Thymus (tissue), 14 donors: ENCODE measurements at places on chromosomes 11 and 22.
A peak's percentile ranks its signal among the peaks of the same experiment; 100 is the strongest.

DNA sequence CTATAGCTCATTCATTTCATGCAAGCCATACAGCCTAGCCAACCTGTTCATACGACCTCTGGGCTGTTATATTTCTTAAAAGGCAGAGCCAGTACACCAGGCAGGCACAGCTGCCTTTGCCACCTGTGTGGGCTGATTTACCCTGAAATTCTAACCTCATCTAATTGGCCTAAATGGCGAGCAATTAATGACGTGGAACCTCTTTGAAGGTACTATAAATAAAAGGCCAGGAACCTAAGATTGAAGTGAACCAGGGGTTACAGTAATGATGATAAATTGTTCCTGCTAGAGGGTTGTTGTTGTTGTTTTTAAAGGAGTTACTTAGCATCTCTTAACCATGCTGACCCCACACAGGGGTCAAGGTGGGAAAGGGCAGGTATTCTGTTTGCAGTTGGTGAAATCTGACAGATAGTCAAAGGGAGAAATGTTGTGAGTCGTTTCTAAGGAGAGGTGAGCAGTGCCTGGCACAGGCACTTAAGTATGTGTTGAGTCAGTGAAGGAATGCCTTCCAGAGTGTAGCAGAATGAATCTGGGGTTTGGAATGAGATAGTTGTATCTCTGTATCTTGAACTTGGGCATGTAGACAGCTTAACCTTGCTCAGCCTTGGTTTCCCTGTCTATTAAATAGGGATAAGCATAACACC lies 213.5 kb upstream of the NAV2 start:
- no peak for DNase-seq
- no peak overlapping the region for H3K27ac ChIP-seq
- H3K4me1 ChIP-seq = no peaks in the 10 kb centered on the region
- no peaks in the 10 kb centered on the region for H3K27me3 ChIP-seq
- H3K4me3 ChIP-seq = no peak overlapping the region

GRCh38 chr11:132590554-132590953 lies 941.7 kb downstream of the OPCML start:
- H3K27me3 ChIP-seq = no peaks in the 10 kb centered on the region
- H3K4me3 ChIP-seq = no peak overlapping the region
- no peak overlapping the region for H3K27ac ChIP-seq
- no peak for DNase-seq
- H3K36me3 ChIP-seq = no peaks in the 10 kb centered on the region
- H3K4me1 ChIP-seq = no peaks in the 10 kb centered on the region

- H3K4me1 ChIP-seq = no peaks in the 10 kb centered on the region
- no peak overlapping the region for H3K27ac ChIP-seq
- no peak overlapping the region for H3K4me3 ChIP-seq
- no peak for DNase-seq
- no peaks in the 10 kb centered on the region for H3K36me3 ChIP-seq
- H3K27me3 ChIP-seq = no peaks in the 10 kb centered on the region
These were observed 37.1 kb downstream of the SVIP start for GRCh38 chr11:22792497-22792896.

DNA sequence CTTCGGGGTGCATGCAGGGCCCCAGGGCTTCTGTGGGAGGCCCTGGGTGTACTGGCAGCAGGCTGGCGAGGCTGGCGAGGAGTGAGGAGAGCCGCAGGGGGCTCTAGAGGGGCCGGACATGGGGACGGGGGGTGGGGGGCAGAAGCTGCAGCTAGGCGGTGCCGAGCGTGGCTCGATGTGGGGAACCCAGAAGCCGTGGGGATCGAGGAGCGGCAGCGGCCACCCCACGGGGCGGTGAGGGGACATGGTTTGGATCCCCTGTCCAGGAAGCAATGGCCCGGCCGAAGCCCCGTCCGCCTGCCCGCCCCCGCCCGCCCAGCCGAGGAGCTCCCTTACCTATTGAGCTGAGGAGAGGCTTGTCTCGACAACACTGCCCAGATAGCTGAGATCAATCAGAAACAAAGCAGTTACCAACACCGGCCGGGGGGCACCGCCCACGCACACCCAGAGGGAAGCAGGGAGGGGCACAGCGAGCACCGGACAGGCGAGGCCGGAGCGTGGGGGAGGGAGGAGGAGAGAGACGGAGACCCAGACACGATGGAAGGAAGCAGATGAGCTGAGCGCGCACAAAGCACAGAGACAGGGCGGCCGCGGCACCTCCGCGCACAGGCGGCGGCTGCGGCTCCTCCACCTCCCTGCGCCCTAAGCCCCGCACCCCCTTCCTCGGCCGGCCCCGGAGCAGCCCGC lies 38.7 kb downstream of the IGSF9B start:
- H3K27ac ChIP-seq = no peak overlapping the region
- H3K4me3 ChIP-seq = no peak overlapping the region
- H3K27me3 ChIP-seq = peaks cover 57% of the 10 kb centered on the region
- H3K4me1 ChIP-seq = no peaks in the 10 kb centered on the region
- DNase-seq = no peak

GRCh38 chr11:29255401-29255800 lies 761.4 kb downstream of the KCNA4 start:
- no peaks in the 10 kb centered on the region for H3K36me3 ChIP-seq
- DNase-seq = no peak
- no peak overlapping the region for H3K27ac ChIP-seq
- no peaks in the 10 kb centered on the region for H3K4me1 ChIP-seq
- no peak overlapping the region for H3K4me3 ChIP-seq
- no peaks in the 10 kb centered on the region for H3K27me3 ChIP-seq

DNA sequence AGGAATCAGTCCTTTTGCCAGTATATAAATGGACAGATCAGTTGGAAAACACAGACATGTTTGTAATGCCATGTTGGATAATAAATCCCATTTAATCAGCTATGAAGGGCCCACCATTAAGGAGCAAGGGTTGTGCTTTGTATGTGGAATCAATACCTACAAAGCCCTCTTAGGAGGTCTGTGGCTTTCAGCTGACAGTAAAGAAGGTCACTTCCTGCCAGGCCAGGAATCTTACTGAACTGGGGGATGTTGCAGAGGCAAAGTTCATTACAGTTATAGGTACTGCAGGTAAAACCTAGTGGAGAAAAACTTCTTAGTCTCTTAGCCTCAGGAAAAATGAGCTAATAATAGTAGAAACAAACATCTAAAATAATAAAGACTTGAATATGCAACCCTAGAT lies 129.5 kb downstream of the FAM76B start:
- no peak overlapping the region for H3K27ac ChIP-seq
- H3K27me3 ChIP-seq = no peaks in the 10 kb centered on the region
- no peak for DNase-seq

DNA sequence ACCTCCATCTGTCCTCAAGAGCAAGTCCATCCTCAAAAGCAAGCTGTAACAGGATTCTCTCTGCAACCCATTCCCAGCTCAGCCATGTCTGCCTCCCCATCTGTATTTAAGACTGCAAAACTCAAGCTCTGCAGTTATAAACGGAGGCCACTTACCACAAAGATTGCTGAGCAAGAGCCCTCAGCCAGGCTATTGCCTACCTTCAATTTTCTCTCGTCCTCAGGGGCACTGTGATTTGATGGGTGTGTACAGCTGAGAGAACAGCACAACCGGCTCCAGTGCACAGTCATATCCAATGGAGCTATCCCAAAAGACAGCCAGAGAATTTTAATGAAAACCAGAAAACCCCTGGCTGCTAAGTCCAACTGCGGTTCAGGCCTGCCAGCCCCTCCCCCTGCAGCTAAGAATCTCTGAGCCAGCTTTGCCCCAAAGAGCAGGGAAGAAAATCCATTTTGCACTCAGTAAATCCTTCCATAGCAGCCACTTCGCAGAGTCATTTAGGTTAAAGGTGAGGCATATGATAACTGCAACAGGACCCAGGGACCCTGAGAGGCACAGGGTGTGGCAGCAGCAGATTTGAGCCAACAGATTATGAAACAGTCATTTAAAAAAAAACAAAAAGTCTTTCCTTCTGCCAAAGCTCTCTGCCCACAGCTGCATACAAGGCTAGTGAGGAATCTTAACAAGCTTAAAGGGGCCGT lies 37.6 kb downstream of the RAB30 start:
- peaks cover 7% of the 10 kb centered on the region for H3K4me1 ChIP-seq
- DNase-seq = no peak
- peak overlapping the region; percentile 58 for H3K27ac ChIP-seq

- H3K4me3 ChIP-seq = no peak overlapping the region
- H3K27me3 ChIP-seq = no peaks in the 10 kb centered on the region
- H3K27ac ChIP-seq = no peak overlapping the region
- no peaks in the 10 kb centered on the region for H3K4me1 ChIP-seq
- DNase-seq = no peak
These were observed 24.2 kb downstream of the ALX4 start for GRCh38 chr11:44285756-44286155.

- H3K27me3 ChIP-seq = no peaks in the 10 kb centered on the region
- no peak for DNase-seq
- H3K4me1 ChIP-seq = peaks cover 6% of the 10 kb centered on the region
- no peak overlapping the region for H3K27ac ChIP-seq
- no peaks in the 10 kb centered on the region for H3K36me3 ChIP-seq
These were observed 16.0 kb upstream of the FEZ1 start for GRCh38 chr11:125512106-125512505.

GRCh38 chr22:32281072-32281471 lies 25.9 kb upstream of the SLC5A4 start:
- H3K27ac ChIP-seq = no peak overlapping the region
- H3K4me3 ChIP-seq = no peak overlapping the region
- no peaks in the 10 kb centered on the region for H3K4me1 ChIP-seq

DNA sequence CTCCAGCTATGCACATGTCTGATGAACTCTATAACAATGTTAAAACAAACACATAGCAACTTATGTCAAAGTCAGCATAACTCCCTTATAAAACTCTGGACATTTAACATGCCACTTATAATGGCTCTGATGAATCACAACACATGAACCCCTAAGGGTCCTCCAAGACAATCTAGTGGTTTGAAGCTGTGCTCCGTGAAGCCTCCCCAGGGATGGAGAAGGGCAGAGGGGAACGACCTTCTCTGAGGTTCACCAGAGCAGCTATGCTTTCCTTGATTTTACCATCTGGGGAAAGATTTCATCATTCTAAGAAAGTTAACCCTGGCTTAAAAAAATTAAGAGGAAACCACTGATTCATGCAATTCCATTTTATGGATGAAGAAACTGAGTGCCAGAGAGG lies 84.4 kb downstream of the MPPED2 start:
- H3K4me3 ChIP-seq = no peak overlapping the region
- no peak for DNase-seq
- H3K27ac ChIP-seq = no peak overlapping the region
- H3K36me3 ChIP-seq = no peaks in the 10 kb centered on the region
- H3K4me1 ChIP-seq = no peaks in the 10 kb centered on the region

GRCh38 chr11:10659339-10660216 lies 34.0 kb downstream of the IRAG1 start:
- H3K4me1 ChIP-seq = peaks cover 36% of the 10 kb centered on the region
- peak overlapping the region; percentile 41 for H3K27ac ChIP-seq
- no peaks in the 10 kb centered on the region for H3K27me3 ChIP-seq
- H3K36me3 ChIP-seq = no peaks in the 10 kb centered on the region
- no peak overlapping the region for H3K4me3 ChIP-seq
- no peak for DNase-seq

- H3K4me1 ChIP-seq = peaks cover 4% of the 10 kb centered on the region
- no peak within 1 kb of the TSS for H3K27ac ChIP-seq
- DNase-seq = no peak
- no peak within 1 kb of the TSS for H3K4me3 ChIP-seq
These were observed at the start of gene LRRN4CL for GRCh38 chr11:62689421-62690183. LRRN4CL (minus strand) TSS chr11:62689530; CDS start chr11:62688508, 1,022 bp downstream.

DNA sequence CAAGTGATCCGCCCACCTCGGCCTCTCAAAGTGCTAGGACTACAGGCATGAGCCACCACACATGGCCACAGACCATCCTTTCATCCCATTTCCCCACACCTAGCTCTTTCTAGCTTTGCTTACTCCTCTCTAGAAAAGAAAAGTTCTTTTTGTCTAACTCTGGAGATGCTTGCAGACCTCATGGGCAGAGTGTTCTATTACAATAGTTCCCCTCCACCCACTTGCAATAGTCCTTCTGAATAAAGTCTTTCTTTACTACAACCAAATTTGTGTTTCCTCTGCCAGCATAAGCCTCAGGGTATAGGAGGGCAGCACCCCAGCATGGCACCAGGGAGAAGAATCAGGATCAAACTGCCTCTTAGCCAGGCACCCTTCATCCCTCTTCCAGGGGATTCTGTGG lies 18.8 kb upstream of the RTL6 start:
- DNase-seq = no peak
- H3K4me3 ChIP-seq = no peak overlapping the region
- no peaks in the 10 kb centered on the region for H3K27me3 ChIP-seq
- no peak overlapping the region for H3K27ac ChIP-seq

DNA sequence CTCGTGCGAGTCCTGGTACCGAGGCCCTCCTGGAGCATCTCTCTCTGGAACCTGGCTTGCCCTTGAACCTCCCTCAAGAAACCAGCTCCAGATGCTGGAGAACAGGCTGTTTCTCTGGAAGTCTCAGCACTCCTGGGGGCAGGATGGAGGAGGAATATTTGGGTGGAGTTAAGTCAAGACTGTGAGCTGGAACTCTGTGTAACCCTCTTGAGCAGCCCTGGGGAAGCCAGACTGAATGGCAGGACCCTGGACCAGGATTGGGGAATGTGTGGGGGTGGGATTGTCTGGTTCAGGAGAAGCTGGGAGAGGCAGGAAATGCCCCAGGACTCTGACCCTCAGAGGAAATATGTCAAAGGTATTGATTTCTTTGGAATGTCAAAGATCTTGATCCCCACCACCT lies 7.7 kb downstream of the CREB3L1 start:
- no peak overlapping the region for H3K4me3 ChIP-seq
- H3K27me3 ChIP-seq = no peaks in the 10 kb centered on the region
- H3K27ac ChIP-seq = no peak overlapping the region
- H3K4me1 ChIP-seq = peaks cover 24% of the 10 kb centered on the region
- DNase-seq = no peak
- H3K36me3 ChIP-seq = no peaks in the 10 kb centered on the region

- DNase-seq = no peak
- H3K27ac ChIP-seq = no peak overlapping the region
- H3K4me3 ChIP-seq = no peak overlapping the region
- no peaks in the 10 kb centered on the region for H3K4me1 ChIP-seq
These were observed 8.2 kb upstream of the SCUBE2 start for GRCh38 chr11:9099617-9100016.

- no peaks in the 10 kb centered on the region for H3K27me3 ChIP-seq
- no peaks in the 10 kb centered on the region for H3K4me1 ChIP-seq
- H3K4me3 ChIP-seq = no peak overlapping the region
These were observed 7.9 kb upstream of the NELL1 start for GRCh38 chr11:20661445-20661844.

DNA sequence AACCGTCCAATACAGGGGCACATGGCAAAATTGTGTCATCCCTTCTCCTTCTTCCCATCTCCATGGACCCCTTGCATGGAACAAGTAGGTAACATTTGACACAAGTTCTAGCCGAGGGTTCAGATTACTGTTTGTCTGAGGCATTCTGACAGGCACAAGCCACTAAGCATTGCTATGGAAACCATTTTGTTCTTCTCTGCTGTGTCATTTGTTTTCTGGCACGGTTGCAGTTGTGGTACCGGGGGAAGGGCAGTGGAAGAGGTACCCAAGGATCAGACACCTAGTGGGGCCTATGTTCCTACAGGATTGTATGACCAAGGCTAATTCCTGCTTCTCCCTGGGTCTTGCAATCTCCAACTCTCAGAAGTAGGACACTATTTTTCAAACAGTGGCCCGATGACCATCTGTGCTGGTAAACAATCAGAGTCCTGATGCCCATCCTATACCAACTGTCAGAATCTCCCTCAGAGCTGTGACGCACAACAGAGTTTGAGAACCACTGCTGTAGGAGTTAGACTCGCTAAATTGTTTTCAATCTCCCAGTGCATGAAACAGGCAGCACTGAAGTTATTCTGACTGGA lies 69.3 kb downstream of the KCNC1 start:
- H3K4me3 ChIP-seq = no peak overlapping the region
- no peaks in the 10 kb centered on the region for H3K27me3 ChIP-seq
- H3K36me3 ChIP-seq = no peaks in the 10 kb centered on the region
- H3K4me1 ChIP-seq = no peaks in the 10 kb centered on the region
- no peak for DNase-seq
